HepG2 (cell line): ENCODE measurements at places on chromosomes 16 and 17. TPM values are rescaled to one million over a fixed set of nuclear protein-coding genes. Genes with fewer than 3 reads are reported as not detected.
A peak's percentile ranks its signal among the peaks of the same experiment; 100 is the strongest.

DNA sequence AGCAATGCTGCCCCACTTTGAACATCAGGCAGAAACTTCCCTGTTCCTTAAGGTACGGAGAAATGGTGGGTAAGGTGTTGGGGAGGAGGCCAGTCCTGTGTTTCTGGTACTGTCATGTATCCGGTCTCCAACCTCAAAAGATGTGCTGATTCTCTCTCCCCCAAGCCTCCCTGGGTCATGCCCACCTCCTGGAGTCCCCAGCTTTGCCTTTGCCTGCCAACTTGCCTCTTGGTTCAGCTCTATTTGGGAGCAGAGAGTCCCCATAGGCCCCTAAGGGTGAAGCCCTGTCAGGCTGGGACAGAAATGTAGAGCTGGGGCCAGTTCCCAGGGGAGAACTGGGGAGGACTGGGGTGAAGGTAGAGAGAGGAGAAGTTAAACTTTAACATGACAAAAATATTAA, 1.6 kb upstream of the TBX21 start:
- peaks cover 93% of the 10 kb centered on the region for H3K27me3 ChIP-seq
- H3K4me1 ChIP-seq: peaks cover 13% of the 10 kb centered on the region
- no peak overlapping the region for H3K27ac ChIP-seq
- no peak for DNase-seq
- no peak overlapping the region for H3K4me3 ChIP-seq

- H3K27me3 ChIP-seq: peaks cover 19% of the 10 kb centered on the region
- H3K36me3 ChIP-seq: no peaks in the 10 kb centered on the region
- peaks cover 27% of the 10 kb centered on the region for H3K4me1 ChIP-seq
- peak overlapping the region; percentile 31; the same call in 1 of the 2 replicates for H3K4me3 ChIP-seq
- no peak for DNase-seq
- no peak overlapping the region for H3K27ac ChIP-seq
These were observed 9.2 kb upstream of the PRR29 start for GRCh38 chr17:63988741-63989621.

DNA sequence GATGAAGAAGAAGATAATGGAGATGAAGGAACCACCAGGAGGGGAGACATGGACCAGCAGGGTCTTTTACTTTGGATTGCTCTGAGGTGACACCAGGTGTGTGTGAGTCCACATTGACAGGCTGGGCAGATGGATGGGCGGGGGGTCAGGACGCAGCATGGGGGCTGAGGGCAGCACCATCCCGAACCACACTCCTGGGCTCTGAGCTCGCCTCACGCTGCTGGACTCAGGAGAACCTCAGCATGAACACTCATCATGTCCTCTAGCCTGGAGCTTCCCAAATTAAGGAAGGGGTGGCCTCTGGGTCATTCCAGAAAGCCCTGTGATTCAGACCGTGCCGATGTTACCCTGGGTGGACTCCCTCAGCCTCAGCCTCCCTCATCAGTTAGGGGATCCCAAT, 50.4 kb upstream of the MAP3K14 start:
- H3K27me3 ChIP-seq: peaks cover 2% of the 10 kb centered on the region; the same call in 1 of the 2 replicates
- no peak for DNase-seq
- no peak overlapping the region for H3K4me3 ChIP-seq
- H3K4me1 ChIP-seq: peaks cover 13% of the 10 kb centered on the region
- no peak overlapping the region for H3K27ac ChIP-seq

GRCh38 chr17:52696362-52696761, 537.8 kb upstream of the CA10 start:
- no peaks in the 10 kb centered on the region for H3K27me3 ChIP-seq
- H3K27ac ChIP-seq: no peak overlapping the region
- no peaks in the 10 kb centered on the region for H3K36me3 ChIP-seq

GRCh38 chr16:86616906-86617305, 38.6 kb downstream of the FOXL1 start:
- no peak overlapping the region for H3K27ac ChIP-seq
- no peak overlapping the region for H3K4me3 ChIP-seq
- no peaks in the 10 kb centered on the region for H3K4me1 ChIP-seq
- H3K27me3 ChIP-seq: peaks cover 33% of the 10 kb centered on the region
- H3K36me3 ChIP-seq: no peaks in the 10 kb centered on the region
- no peak for DNase-seq

GRCh38 chr17:41060052-41060604, at the start of gene KRTAP2-3:
KRTAP2-3 (minus strand) TSS chr17:41060114; CDS start chr17:41060050, 64 bp downstream.
- no peaks in the 10 kb centered on the region for H3K36me3 ChIP-seq
- DNase-seq: peak; percentile 36
- peaks cover 55% of the 10 kb centered on the region for H3K4me1 ChIP-seq
- H3K27ac ChIP-seq: peak within 1 kb of the TSS; percentile 79
- H3K27me3 ChIP-seq: no peaks in the 10 kb centered on the region

GRCh38 chr16:84048270-84048669, 5.7 kb upstream of the SLC38A8 start:
- peaks cover 11% of the 10 kb centered on the region for H3K36me3 ChIP-seq
- no peak overlapping the region for H3K4me3 ChIP-seq
- peaks cover 28% of the 10 kb centered on the region for H3K4me1 ChIP-seq

GRCh38 chr17:12046786-12047185, 26.1 kb downstream of the MAP2K4 start:
- H3K27me3 ChIP-seq: no peaks in the 10 kb centered on the region
- H3K4me3 ChIP-seq: no peak overlapping the region
- H3K4me1 ChIP-seq: peaks cover 5% of the 10 kb centered on the region; the same call in 1 of the 2 replicates
- H3K36me3 ChIP-seq: no peaks in the 10 kb centered on the region

GRCh38 chr17:28166478-28166877, 124.0 kb downstream of the NLK start:
- H3K4me1 ChIP-seq: no peaks in the 10 kb centered on the region
- no peak overlapping the region for H3K27ac ChIP-seq
- no peaks in the 10 kb centered on the region for H3K27me3 ChIP-seq

DNA sequence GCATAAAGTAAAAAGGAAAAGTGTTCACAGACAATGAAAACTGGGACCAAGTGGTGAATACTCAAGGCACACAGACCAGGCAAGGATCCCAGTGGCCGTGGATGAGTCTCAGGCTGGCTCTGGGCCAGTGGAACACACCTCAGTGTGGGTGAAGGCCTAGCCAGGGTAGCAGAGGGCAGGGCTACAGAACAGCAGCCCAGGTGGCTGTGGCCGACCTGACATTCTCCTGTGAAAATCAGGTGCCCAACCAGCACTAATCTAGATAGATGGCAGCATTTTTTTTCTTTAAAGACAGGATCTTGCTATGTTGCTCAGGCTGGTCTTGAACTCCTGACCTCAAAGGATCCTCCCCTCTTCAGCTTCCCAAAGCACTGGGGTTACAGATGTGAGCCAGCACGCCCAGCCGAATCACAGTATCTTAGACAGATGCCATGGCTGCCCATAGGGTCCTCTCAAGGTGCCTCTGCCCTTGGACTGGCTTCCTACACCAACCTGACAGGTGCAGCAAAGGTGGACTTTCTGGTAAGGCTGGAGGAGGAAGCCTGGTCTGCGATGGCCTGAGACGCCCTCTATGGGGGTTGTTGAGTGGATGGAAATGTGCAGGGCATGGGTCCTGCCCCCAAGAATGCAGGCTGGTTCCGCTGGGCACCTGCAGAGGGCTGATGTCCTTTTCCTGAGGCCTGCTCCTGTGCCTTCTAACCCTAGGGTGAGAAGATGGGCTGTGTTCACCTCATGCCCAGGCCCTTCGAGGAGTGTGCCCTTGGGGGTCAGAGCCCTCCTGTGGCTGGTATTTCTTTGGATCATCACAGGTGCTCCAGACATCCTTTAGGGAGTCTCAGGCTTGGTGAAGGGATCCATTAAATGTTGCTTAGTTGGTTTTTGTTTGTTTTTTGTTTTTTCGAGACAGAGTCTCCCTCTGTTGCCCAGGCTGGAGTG, 3.8 kb upstream of the P4HB start:
- no peak overlapping the region for H3K4me3 ChIP-seq
- peaks cover 36% of the 10 kb centered on the region for H3K36me3 ChIP-seq
- H3K27me3 ChIP-seq: no peaks in the 10 kb centered on the region; the same call in 2 of the 3 replicates
- H3K27ac ChIP-seq: peak overlapping the region; percentile 5
- DNase-seq: no peak
- H3K4me1 ChIP-seq: peaks cover 77% of the 10 kb centered on the region

GRCh38 chr17:13917634-13918033, 151.7 kb upstream of the COX10 start:
- no peaks in the 10 kb centered on the region for H3K36me3 ChIP-seq
- DNase-seq: no peak
- peaks cover 28% of the 10 kb centered on the region for H3K4me1 ChIP-seq
- no peak overlapping the region for H3K4me3 ChIP-seq
- no peaks in the 10 kb centered on the region for H3K27me3 ChIP-seq
- no peak overlapping the region for H3K27ac ChIP-seq

GRCh38 chr17:4751932-4752331, 12.2 kb upstream of the CXCL16 start:
- H3K36me3 ChIP-seq: no peaks in the 10 kb centered on the region
- peak; percentile 81 for DNase-seq
- peak overlapping the region; percentile 26 for H3K27ac ChIP-seq
- H3K4me1 ChIP-seq: peaks cover 54% of the 10 kb centered on the region
- no peak overlapping the region for H3K4me3 ChIP-seq

DNA sequence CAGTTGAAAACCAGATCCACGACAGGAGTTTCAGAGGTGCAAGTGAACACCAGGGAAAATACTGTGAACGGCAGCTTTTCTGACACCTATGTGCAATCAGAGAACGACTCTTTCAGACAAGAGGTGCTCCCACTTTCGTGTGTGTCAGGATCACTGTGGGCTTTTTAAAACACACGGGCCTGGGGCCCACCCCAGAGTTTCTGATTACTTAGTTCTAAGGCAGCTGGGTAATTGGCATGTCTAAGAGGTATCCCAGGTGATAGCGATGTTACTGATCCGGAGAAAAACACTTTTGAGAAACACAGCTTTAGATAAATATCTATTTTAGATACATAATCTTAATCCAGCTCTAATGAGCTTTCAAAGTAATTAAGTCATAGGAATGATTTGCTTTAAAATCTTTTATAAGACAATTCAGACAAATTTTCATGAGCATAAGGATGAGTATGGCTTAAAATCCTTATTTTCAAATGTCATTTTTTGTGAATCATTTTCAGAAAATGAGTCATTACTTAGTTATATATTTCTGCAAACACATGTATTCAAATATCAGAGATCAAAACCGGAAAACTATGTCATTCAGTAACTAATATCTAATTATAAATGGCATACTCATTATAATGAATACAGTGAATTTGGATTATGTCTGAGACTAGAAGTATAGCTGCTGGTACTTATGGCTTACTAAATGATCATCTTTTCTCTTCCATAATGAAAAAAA, 217.9 kb upstream of the PSMD7 start:
- H3K27me3 ChIP-seq: no peaks in the 10 kb centered on the region
- H3K4me1 ChIP-seq: no peaks in the 10 kb centered on the region
- no peak overlapping the region for H3K27ac ChIP-seq

Gene ZNF469
- total RNA-seq: not detected in 2 replicates

Gene KRTAP16-1
- total RNA-seq: not detected in 2 replicates

Gene LPO
- not detected in 2 replicates for total RNA-seq

Gene TP53TG3F
- total RNA-seq: not detected in 2 replicates

Gene CPNE7
- not detected in 2 replicates for total RNA-seq

Gene NPIPA7
- total RNA-seq: 4.8 and 11.0 TPM in 2 replicates

Gene C17orf50
- not detected in 2 replicates for total RNA-seq

Gene PIPOX
- total RNA-seq: 87.3 and 118 TPM in 2 replicates
